Stimulated activated CD8-positive, alpha-beta memory T cell treated with anti-CD3 and anti-CD28 coated beads, Interleukin-15, amount 100 ng/mL, for 4 hours (primary cell): ENCODE measurements at places on chromosomes 11 and 22.

GRCh38 chr11:2860636-2861035, 24.9 kb downstream of the CDKN1C start:
- DNase-seq, result no peak

GRCh38 chr11:107197932-107198331, 179.7 kb upstream of the GUCY1A2 start:
- no peak for DNase-seq

GRCh38 chr11:2761131-2762030, 61.6 kb upstream of the KCNQ1OT1 start:
- no peak for DNase-seq

DNA sequence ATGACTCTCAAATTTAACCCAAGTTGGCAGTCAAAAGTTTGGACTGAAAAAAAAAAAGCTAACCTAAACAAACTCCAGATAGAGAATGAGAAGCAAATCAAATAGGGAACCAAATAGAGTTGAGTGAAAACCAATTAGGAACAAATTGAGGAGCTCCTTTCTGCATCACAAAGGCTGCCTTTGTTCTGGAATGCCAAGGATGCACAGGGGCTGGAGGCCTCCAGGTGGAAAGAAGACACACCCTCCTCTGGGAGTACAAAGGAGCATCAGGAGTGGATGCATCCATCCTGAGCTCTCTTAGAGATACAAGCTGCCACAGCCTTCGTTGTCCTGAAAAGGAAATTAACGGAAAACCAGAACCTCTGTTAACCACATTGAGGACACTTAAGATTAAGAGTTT, 73.3 kb downstream of the MRGPRX1 start:
- DNase-seq, result no peak

DNA sequence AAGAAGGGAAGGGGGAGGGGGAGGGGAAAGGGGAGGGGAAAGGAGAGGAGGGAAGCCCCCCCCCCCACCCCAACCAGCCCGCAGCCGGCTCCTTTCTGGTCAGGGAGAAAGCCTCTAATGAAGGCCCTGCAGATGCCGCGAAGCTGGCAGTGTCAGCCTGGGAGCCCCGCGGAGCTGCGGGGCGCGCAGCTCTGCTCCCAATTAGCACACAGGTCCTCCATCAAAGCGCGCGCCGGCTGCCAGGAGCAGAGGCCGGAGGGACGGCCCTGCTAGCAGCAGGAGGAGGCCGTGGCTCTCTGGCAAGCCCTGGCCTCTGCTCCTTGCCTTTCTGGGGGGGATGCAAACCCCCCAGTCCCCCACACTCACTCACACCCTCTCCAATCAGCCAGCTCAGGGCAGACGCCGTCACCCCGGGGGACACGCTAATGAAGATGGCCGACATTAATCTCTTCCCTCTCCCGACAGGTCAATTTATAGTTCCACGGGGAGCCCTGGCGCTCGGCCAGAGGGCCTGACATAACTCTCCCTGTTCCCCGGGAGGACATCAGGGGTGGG, 70.5 kb upstream of the TCF20 start:
- no peak for DNase-seq

- no peak for DNase-seq
These were observed 15.6 kb downstream of the TUB start for GRCh38 chr11:8096575-8096974.

DNA sequence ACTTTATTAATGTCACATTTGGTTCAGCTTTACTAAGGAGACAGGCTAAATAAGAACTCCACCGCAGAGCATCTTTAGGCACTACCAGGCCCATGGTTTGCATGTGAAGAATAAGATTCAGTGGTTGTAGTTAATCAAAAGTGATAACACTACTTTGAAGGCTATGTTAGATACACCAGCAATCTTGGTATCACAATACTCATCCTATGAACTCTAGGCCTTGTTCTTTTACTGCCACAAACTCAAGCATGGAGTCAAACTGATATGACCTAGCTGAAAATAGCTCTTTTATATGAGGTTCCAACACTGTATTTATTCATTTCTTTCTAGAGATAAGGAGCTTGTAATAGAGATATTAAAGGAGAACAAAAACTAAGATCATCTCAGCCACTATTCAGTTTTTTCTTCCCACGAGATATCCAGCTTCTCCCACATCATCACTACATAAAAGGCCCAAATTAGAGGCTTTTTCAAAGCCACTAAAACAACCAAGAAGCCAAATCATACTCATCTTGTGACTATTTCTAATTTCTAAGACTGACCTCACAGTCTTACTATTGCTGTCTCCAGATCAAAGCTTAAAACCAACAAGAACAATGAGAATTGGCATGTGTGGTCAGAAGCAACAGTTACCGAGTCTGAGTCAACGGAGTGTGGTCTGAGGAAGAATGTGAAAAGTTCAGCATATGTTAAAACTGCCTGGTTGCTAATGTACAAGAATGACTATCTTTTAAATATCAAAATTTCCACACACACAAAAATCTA, 25.1 kb upstream of the GUCY1A2 start:
- no peak for DNase-seq
